ENCODE measurements at places on chromosomes 2 and 18.

DNA sequence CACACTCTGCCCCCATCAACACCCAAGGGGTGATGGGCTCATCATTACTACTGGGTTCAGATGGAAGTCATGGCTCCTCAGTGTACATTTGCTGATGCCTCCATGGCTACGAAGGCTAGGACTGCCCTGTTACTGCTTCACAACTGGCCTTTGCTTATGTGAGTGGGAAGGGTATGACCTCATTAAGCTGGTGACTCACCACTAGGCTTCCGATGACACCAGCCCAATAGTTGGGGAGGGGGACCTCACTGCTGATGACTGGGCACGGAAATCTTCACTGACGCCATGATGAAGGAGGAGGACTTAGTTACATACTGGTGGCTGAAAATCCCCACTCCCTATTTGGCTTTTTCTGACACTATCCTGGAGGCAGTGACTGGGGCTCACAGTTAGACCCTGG, 263.2 kb downstream of the CMPK2 start:
- DNase-seq, result no peak

DNA sequence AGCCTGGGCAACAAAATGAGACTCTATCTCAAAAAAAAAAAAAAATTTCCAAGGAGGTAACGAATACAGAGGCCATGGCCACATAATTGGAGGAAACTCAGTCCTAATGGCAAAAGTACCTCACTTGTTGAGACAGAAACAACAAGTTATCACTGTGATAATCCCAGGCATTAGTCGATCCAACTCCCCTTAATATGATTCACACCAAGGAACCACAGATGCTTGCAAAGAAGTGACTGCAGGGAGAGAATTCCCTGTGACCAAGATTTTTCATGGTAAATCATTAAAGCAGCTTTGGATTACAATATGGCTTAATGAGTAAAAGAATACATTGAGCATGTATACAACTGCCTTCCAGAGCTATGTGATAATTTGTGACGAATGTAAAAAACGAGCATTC, 80.4 kb upstream of the RNU4ATAC start:
- no peak for DNase-seq

GRCh38 chr2:1156059-1156458, 205.4 kb downstream of the SNTG2 start:
- no peak for DNase-seq

GRCh38 chr2:88885275-88885674, 193.8 kb downstream of the RPIA start:
- DNase-seq, result no peak

DNA sequence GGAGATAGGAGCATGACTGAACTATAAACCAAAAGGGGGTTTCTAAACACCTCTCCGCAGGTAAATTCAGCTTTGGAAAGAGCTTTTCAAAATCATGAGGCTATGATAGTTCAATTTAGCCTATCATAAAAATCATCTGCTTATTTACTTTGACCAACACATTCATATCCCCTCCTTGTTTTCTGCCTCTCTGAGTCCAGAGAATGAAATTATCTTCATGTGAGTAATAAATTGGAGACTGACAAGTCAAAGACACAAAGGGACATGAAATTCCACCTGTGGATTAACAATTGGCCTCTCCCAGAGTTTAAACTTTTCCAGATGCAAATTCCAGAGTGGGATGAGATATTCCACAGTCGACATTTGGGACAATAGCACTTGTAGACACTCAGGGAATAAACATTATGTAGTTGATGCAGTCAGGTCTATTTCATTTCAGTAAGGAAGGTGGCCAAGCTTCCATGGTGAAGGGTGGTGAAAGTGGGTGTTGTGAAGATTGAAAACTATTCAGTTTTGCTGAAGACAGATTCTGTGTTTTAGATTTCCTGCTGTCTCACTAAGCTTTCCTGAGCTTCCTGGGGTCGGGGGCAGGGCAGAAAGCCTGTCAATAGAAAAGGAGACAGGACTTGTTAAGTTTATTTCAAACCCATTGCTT, 84.7 kb downstream of the CDC42EP3 start:
- no peak for DNase-seq

- DNase-seq, result no peak
Observed at GRCh38 chr2:32060266-32060665, 3.1 kb upstream of the SPAST start.

- no peak for DNase-seq
Observed at GRCh38 chr2:216426166-216426777, 14.0 kb downstream of the SMARCAL1 start.

GRCh38 chr2:222752746-222753145, 81.3 kb downstream of the MOGAT1 start:
- no peak for DNase-seq

DNA sequence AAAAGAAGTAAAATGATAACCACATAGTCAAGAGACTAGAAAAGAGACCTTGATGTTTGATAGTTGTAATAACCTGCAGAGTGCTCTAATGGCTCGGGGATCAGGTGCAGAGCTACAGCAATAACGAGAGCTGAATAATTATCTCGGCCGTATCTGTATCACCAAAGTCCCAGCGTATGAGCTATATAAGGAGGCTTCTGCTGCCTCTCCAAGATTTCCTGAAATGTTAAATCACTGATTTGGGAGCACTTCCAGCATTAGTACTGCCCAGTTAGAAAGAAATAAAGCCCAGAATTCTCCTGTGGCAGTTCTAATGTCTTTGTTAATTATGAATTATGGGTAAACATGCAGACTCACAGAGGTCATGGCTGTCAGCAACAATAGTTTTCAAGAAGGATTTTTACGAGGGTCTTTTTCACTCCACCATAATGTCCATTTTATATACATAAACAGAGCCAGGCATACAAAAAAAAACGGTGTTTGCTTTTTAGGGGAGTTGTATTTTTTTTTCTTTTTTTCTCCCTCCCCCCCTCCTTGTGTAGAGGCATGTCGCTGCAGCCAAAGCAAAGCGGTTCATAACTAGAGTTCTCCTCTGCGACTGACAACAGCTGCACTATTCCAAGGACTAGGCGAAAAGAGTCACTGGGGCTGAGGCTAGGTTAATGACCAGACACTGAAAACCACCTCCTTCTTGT, 168.3 kb upstream of the VRK2 start:
- no peak for DNase-seq

GRCh38 chr2:44799754-44800153, 141.7 kb upstream of the SIX3 start:
- no peak for DNase-seq

GRCh38 chr2:59680863-59681262, 872.6 kb downstream of the BCL11A start:
- no peak for DNase-seq

DNA sequence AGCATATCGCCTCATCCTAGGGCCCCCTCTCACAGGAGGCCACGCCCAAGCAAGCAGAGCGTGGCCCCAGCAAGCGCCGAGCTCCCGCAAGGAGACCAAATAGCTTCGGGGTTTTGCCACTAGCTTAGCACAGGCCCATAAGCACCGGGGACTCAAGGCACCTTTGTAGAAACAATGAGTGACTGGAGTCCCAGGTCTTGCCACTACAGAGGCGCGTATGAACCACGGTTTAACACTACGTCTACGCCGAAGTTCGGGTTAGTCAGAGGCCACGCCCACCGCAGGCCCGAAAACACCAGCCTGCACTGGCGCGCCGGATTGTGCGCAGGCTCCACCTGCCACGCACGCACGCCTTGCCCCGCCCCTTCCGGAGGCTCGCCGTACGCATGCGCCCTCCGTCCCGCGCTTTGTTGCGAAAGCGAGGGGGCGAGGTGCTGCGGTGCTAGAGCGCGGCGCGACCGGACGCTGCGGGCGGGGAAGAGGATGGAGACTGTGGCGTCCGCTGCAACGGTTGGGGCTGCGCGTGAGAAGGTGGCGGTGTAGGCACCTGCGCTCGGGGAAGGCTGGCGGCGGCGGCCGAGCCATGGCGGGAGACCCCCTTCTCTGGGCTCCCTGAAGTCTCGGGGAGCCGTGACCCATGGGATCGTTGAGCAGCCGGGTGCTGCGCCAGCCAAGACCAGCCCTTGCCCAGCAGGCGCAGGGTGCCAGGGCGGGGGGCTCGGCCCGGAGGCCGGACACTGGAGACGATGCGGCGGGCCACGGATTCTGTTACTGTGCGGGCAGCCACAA, at the start of gene GMCL1:
Gene GMCL1, plus strand, starts transcription at position 405 of the 789 bp plus-strand sequence. Its CDS starts 233 bp downstream, at position 638.
- peak; percentile 99 for DNase-seq

- no peak for DNase-seq
Observed at GRCh38 chr18:5107988-5108387, 89.1 kb downstream of the AKAIN1 start.

- DNase-seq, result no peak
Observed at GRCh38 chr2:174787487-174788205, 23.4 kb upstream of the CHRNA1 start.

DNA sequence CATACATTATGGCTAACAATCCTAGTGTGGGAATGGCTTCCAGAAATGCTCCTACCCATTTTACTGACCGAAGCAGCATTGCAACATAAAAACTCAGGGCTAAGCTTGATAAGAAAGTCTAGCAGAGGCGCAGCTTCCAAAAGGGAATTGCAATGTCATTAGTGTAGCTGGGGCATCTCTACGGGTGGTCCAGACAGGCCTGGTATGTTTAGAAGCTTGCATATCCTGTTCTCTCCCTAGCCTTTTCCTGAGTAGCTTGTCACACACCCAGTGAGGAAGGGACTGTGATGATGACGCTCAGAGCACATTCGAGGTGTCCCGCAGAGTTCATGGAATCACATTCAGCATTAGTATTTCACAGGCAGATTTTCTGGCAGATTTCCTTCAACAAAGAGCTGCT, 38.0 kb upstream of the COL5A2 start:
- DNase-seq, result no peak

DNA sequence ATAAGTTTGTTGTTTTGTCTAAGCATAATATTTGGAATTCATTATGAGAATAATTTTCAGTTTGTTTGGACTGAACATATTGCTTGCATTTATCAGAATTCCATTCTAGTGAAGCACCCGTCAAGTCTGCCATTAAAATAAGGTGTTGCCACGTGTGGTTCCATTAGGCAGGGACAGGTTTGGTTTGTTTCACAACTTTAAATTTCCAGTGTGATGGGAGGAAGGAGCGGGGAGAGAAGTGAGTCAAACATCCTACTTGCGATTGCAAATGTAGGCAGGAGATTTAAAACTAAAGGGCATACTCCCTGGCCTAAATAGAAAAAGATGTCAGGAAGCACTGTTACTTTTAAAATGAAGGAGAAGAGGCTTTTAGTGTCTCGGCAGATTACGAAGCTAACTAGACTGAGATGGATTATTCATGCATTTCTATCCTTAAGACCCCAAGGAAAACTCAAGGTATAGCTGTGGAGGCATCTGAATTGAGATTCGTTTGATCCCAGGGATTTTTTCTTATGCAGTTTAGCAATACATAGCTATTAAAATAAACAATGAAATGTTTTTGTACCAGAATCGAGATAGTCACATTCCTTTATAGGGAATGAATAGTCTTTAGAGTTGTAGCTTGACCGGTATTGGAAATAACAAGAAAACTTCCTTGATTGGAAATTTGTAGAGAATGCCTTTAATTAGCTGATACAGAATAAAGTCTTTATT, 19.8 kb downstream of the GRHL1 start:
- no peak for DNase-seq

GRCh38 chr18:62583376-62583775, 60.6 kb downstream of the ZCCHC2 start:
- DNase-seq, result no peak

DNA sequence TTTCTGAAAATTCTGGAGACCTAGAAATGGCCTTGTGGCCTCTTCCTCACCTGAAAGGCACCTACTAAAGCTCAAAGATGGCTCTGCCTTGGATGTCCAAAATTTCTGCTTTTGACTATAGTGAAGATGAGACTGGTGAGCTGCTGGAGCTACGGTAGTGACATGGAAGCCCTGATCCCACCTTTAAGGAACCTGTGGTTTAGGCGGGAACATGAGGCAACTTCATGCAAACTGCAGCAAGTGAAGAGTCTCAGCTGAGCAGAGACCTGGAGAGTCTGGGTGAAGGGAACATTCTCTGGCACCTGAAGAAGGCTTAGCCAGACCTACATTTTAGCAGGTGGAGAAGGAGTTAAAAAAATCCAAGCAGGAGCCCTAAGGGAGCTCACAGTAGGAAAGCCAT, 40.0 kb downstream of the GORASP2 start:
- no peak for DNase-seq

DNA sequence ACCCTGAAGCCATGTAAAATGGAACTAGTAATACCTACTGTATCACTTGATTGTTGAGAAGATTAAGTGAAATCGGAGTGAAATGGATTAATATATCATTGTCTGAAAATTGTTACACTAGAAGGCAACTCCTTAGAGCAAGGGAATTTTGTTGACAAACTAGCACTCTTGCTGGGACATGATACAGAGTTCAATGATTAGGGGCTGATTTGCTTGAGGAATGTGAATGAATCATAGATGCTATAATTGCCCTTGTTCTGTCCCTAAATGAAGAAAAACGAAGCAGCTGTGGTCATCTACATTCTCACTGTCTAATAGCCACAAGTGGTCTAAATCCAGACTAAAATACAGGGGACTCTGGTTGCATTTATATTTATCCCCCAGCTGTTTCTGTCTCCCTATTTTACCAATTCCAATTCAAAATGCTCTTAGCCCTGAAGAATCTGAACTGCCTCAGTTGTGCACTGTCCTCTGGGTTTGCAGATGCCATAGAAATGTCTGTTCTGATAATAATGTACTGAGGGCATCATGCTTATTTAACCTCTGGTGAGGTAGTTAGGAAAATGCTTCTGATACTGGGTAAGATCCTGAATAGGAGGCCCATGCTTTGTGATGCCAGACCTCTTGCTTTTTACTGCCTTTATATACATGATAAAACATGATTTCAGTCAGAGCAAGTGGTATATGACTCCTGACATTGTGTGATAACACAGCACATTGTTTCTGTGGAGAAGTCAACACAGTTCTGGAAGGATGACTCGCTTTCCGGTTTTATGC, 382.1 kb downstream of the NRXN1 start:
- no peak for DNase-seq

GRCh38 chr2:99240431-99240830, 15.0 kb downstream of the LYG2 start:
- no peak for DNase-seq

GRCh38 chr2:187424146-187424545, 23.9 kb downstream of the CALCRL start:
- no peak for DNase-seq

- DNase-seq, result no peak
Observed at GRCh38 chr2:210528716-210529115, 27.7 kb upstream of the CPS1 start.

- DNase-seq, result no peak
Observed at GRCh38 chr2:215826838-215827441, 186.4 kb downstream of the MREG start.

DNA sequence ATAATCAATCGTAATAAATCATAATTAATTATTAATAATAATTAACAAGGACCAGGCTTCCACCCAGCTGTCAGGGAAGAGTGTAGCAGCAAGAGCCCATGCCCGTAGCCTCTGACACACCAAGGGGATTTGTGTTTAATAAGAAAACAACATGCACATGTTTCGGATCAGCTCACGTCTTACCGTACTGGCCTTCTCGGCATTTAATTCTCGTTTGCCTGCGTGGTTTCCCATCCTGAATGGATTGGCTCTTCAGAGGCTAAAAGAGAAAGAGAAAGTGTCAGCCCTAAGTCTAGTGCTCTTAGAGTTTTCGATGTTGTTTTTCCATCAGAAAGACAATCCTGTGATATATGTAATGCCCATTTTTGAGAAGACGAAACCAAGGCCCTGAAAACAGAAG, 27.6 kb downstream of the MBP start:
- peak; percentile 61 for DNase-seq
